ENCODE measurements at places on chromosomes 11 and 22. TPM values are rescaled to one million over a fixed set of nuclear protein-coding genes. Genes with fewer than 3 reads are reported as not detected.

Gene FOLH1
- total RNA-seq, result not detected

Gene GP1BB
- total RNA-seq, result 1.8 TPM

Gene TBC1D22A
- total RNA-seq, result 16.5 TPM

Gene MYEOV
- 1.0 TPM for total RNA-seq

Gene PUS3
- 6.0 TPM for total RNA-seq

Gene AQP11
- 2.4 TPM for total RNA-seq

Gene GVQW3
- 1.1 TPM for total RNA-seq

Gene OVCH2
- total RNA-seq, result not detected

Gene MB
- not detected for total RNA-seq

Gene TRPM5
- not detected for total RNA-seq

Gene SOX6
- 0.33 TPM for total RNA-seq

Gene CRYBB2
- not detected for total RNA-seq

Gene NTM
- 48.8 TPM for total RNA-seq

Gene SVIP
- 4.6 TPM for total RNA-seq

Gene CSF2RB
- not detected for total RNA-seq

Gene SLC22A25
- total RNA-seq, result not detected

Gene VWCE
- 2.2 TPM for total RNA-seq

Gene CYP2D6
- 0.51 TPM for total RNA-seq

Gene MS4A12
- total RNA-seq, result not detected

Gene NXPE2
- not detected for total RNA-seq
